ENCODE measurements at places on chromosomes 4 and X.

GRCh38 chrX:132119821-132120515 is 7.9 kb downstream of the FRMD7 start:
- DNase-seq: no peak

GRCh38 chrX:96102997-96103396 is 581.6 kb upstream of the DIAPH2 start:
- no peak for DNase-seq

- DNase-seq: no peak
Observed at GRCh38 chr4:80185787-80186548, 11.3 kb upstream of the PRDM8 start.

GRCh38 chr4:114318309-114318708 is 280.3 kb upstream of the UGT8 start:
- DNase-seq: no peak

- DNase-seq: no peak
Observed at GRCh38 chr4:138030375-138030774, 211.8 kb downstream of the SLC7A11 start.

- DNase-seq: no peak
Observed at GRCh38 chr4:150126201-150126863, 48.1 kb downstream of the DCLK2 start.

- DNase-seq: no peak
Observed at GRCh38 chr4:27003642-27004113, 143.0 kb downstream of the STIM2 start.

DNA sequence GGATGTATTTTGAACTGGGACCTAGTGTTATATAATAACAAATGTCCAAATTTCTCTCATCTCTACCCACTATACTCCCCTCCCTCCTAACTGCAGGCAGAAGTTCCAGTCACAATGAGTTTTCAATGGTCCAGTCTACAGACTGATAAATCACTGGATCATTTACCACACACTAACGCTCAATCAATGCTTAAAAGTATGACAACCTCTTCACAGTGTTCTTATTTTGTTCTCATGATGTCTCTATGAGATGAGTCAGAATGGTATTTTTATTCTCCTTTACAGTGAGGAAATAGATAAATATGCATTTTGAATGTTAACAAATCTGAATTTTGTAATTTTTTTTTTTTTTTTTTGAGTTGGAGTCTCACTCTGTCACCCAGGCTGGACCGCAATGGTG is 83.7 kb upstream of the ETNPPL start:
- no peak for DNase-seq

DNA sequence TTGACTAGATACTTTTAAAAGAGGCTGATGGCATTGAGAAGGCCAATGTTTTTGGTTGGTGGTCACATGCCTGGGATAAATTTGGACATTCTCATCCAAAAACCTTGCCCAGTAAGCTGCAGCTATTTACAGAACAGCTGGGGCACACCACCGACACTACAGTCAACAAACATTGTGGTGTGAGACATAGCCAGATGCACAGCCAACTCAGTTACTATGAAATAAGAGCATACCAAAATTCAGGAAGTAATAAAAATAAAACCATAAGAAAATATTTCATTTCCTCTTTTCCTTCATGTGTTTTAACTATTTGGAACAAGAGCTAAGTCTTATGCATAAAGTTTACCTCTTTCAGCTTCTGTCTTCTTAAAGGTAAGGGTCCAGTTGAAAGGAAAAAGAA is 8.8 kb downstream of the PPM1K start:
- no peak for DNase-seq

DNA sequence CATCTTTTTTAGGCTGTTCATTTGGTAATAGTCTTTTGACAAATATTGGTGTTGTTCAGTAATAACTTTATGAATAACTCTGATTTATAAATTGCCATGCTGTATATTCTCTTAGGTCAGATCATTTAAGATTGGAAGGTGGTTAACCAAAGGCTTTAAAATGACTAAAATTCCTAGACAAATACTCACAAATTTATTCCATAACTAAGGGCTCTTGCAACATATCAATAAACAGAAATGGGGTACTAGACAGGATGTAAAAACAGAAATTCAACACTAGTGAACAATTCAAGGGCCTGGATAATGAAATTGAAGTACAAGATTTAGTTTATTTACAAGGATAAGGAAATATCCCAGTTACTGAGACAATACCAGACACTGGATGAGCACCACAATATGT is 328.6 kb downstream of the PCDH19 start:
- no peak for DNase-seq

DNA sequence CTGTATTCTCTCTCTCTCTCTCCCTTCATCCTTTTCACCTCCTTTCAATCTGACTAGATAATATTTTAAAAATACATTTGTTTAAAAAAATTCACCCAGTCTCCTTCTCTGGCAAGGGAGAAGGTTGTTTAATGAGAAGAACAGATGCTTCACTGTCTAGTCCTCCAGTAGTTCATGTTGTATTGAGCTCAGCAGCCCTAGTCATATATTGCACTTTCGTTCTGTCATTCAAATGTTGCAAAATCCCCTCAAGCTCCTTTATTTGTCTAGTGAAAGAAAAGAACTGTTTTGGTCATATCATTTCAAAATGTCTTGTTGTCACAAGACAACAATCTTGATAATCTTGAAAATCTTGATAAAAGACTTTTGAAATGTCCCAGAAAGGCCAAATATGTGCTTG is 248.0 kb downstream of the GALNTL6 start:
- DNase-seq: no peak

- DNase-seq: no peak
Observed at GRCh38 chr4:81684352-81684751, 212.6 kb upstream of the RASGEF1B start.

DNA sequence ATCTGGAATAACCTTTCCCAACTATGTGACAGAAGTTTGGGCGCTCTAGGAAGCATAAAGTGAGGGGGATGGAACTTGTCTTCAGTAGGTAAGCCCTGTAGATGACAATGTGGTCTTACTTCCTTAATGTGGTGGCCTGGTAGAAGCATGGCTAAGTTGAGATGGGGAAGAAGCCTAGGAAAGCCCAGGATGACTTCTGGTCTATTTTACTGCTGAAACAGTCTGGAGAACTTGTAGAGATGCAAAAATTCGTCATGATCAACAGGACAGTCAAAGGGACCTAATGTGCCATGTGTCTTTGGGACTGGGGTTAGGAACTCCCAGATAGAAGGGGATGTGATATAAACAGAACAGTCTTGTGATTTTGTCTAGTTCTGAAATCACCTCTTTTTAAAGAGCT is 40.8 kb downstream of the CCNG2 start:
- no peak for DNase-seq

GRCh38 chrX:131199091-131199490 is 90.0 kb downstream of the IGSF1 start:
- DNase-seq: no peak

- DNase-seq: no peak
Observed at GRCh38 chr4:2103127-2103842, 44.2 kb downstream of the NAT8L start.

DNA sequence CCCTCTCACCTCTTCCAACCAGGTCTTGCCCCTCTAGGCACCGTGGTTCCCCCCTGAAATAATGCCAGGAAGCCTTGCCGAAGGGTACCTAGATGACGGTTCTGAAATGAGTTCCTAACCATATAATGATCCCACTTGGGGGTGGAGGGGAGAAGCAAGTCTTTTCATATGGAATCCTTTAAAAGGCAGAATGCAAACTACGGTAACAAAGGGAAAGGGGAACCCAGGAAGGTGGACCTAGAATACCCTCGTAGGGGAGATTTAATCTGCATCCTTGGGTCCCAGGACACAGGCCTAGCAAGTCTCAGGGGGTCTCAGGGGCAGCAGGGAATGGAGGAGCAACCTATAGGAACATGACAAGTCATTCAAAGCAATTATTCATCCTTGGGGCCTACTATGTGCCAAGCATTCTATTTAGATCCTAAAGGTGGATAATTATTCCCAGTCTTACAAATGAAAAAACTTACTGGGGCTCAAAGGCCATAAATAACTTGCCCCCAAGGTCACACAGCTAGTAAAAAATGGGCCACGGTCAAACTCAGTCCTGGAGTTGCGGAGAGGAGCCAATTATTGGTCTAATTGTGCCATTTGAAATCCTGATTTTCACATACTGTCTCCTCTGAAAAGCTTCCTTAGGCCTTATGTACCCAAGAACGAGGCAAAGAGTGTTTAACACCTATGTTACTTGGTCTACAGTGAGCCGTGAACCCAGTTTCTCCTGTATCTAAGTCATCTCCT is 8.8 kb downstream of the BCOR start:
- no peak for DNase-seq

DNA sequence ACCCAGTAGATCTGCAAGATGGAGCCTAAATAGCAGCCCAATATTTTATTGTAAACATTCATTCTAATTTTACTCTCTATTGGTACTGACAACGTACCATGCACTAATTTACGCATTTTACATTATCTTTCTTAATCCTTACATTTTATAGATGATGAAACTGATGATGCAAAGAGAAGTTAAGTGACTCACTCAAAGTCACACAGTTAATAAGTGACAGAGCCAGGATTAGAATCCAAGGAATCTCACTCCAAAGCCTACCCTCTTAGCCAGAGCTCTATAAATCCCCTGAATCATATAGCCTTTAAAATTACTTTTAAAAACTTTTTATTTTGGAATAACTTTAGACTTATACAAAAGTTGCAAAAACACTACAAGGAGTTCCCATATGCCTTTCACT is 37.6 kb downstream of the PHKA1 start:
- DNase-seq: no peak

DNA sequence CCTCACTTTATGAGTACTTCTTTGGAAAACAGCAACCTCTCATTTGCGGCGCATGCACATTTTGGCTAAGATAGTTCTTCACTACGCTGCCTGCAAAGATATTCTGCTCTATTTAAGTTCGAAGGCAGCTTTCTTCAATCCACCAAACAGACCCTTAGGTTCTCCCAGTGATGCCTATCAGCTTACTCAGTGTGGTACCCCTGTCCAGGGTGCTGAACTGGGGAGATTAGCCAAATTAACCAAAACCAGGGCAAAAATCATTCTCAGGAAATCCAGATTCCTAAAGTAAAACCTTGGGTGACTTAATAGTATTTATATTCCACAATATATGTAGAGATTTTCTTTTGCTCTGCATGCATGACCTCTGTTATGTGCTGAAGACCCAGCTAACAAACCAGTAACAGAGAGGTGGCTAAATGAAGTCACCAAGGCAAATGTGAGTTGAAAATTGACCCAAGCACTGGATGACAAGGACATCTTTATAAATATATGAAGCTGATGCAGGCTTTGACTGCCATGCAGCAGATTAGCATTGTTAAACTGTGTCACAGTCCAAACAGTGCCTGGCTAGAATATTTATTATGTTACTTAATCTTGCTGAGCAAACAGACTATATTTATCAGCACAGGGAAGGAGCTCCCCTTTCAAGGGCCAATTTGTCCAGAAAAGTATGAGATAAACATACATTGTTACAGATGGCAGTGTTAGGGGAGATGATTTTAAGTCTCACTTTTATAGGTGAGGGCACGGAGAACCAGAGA is 418.2 kb downstream of the STIM2 start:
- no peak for DNase-seq

- no peak for DNase-seq
Observed at GRCh38 chr4:111037591-111038360, 414.9 kb upstream of the PITX2 start.

GRCh38 chr4:76426272-76426671 is 5.3 kb upstream of the CCDC158 start:
- no peak for DNase-seq

- DNase-seq: no peak
Observed at GRCh38 chr4:128384765-128385598, 97.4 kb upstream of the PGRMC2 start.

- DNase-seq: no peak
Observed at GRCh38 chr4:85475631-85476233, 782 bp downstream of the ARHGAP24 start.

DNA sequence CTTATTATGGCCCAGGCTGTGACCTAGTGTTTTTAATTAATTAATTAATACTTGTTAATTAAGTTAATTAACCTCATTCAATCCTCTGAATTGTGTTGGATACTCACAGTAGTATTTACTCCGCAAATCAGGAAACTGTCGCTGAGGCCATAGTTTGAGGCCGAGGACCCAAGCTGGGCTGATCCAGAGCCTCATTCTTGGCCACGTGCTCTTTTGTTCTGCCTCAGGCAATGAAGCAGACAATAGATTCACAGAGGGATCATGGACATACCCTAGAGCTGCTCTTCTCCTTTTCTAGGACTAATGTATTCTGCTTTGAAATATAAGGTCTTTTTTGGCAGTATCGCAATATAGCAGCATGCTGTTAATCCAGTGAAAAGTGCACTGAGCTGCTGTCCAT is 24.0 kb upstream of the SNCA start:
- no peak for DNase-seq

GRCh38 chrX:4944767-4945166 is 1231.3 kb upstream of the PRKX start:
- DNase-seq: no peak

DNA sequence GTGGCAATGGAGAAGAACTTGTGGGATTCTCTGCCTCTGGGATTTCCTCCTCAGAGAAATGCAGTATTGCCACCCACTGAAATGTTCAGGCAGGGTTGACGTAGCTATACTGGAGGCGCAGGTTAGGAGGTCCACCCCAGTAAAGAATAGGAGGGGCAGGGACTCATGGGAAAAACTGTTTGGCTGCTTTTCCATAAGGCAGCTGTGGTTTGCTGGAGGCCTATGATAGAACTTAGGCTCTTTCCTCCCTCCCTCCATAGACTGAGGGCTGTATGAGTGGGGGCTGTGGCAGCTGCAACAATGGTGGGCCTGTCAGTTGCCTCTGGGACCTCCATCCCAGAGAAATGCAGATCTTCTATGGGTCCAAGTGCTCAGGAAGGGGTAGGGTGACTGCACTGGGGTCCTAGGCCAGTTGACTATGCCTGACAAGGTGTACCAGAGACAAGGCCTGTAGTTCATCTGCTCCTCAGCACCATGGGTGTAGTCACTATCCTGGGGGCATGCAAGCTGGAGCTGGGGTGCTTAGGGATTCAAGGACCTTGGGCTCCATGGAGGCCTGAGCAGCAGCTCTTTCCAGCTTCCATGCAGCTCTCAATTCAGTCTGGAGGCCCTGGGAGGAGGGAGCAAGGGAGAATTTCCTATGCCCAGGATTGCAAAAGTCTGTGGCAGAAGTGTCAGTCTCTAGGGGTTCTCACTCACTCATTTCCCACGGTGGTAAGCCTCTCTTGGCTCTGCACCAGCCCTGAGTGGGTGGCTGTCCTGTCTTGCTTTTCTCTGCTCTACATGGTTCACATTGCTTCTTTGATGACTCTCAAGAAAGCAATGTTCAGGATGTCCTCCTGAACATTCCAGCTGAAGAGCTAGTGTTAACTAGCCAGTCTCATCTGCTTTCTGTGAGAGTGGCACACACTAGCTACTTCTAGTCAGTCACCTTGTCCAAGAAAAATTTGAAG is 353.0 kb downstream of the IDS start:
- DNase-seq: no peak

GRCh38 chrX:55815546-55815945 is 98.0 kb downstream of the RRAGB start:
- no peak for DNase-seq

DNA sequence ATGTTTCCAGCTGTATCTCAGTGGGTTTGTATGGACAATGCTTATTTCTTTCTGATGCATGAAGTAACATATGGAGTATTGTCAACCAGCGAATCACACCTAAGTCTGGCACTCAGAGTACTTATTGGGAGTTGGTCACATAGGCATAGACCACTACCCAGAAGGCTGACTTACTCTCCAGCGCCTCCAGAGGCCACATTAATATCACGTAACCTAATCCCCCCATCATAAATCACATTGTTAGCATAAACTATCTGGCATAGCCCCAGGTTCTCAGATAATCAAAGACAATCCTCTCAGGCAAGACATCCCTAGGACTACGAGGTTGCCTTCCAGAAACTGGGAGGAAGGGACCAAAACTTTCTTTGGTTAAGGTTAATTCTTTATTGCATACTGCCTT is 560.5 kb upstream of the PABPC4L start:
- no peak for DNase-seq

Data from thoracic aorta (tissue), 2 donors.